HCT116 (cell line): ENCODE measurements at places on chromosomes 1 and 21. TPM values are rescaled to one million over a fixed set of nuclear protein-coding genes. Genes with fewer than 3 reads are reported as not detected.

OBSCN gene
- total RNA-seq = 16.6 TPM

LCE1F gene
- not detected for total RNA-seq

BCAR3 gene
- total RNA-seq = 24.5 TPM

CELA3B gene
- total RNA-seq = 5.3 TPM

BCL2L15 gene
- total RNA-seq = 0.54 TPM
